ENCODE measurements at places on chromosomes 2 and 18.

GRCh38 chr2:228268301-228268700, 86.8 kb upstream of the SPHKAP start:
- no peak for DNase-seq

- no peak for DNase-seq
Measured at GRCh38 chr18:61531182-61531581, 198.0 kb downstream of the CDH20 start.

DNA sequence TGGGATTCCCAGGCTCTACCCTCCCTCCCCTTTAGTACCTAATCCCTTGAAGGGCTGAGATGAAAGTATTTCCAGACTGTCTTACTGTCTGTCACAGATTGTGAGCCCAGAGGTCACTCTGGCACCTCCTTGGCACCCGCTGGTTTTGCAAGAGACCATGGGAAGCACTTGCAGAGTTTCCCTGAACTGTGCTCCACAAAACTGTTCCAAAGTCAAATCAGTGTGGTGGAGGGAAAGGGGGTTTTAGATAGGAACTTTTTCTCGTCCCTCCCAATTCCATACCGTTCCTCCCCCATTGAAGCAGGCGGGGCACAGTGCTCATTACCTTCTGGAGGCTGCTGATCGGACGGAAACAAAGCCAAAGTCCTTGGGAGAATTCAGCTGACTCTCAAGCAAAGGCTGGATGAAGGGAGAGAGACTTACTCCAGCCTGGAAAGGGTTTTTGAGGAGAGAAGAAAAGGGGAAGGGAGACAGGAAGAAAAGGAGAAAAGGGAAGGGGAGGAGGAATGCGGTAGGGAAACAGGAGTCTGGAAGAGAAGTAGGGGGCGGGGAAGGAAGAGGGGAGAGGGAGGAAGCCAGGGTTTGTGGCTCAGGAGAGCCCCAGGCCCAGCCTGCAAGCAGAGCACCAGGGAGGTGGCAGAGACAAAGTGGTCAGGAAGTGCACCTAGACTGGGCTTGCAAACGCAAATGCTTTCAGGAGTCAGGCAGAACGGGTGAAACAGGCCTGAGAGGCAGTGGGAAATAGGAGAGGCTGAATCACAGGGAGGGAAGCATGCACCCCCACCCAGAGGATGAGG, 88.4 kb upstream of the SP3 start:
- no peak for DNase-seq

GRCh38 chr2:206520450-206520849, 77.1 kb downstream of the ADAM23 start:
- DNase-seq = no peak

DNA sequence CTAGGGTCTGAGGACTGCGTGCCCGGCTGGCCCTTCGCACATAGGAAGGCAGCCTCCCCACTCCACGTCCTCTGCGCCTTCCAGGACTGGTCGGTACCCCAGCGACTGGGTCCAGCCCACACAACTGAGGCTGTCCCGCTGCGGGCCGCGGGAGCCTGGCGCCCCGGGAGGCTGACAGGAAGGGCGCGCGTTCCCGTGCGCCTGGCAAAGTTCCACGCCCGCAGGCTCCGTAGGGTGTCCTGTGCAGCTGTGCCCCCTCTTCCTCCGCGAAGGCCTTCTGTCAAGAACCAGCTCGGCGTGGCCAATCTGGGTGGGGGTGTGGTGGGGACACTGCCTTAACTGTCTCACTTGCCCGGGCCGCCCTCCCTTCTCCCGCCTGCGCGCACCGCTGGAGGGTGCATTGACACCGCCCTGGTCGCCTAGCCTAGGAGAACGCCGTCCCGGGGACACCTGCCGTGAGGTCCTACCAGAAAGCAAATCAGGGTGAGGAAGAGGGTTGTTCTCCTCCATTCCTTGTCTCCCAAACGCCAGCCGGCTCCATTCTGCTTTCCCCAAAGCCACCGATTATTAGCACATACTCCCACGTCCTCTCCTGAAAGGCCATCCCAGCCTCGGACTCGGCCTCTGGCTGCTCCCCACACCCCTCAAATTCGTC, 618 bp upstream of the LYPD1 start:
- no peak for DNase-seq

- DNase-seq = no peak
Measured at GRCh38 chr18:42360716-42361115, 405.7 kb downstream of the PIK3C3 start.

- DNase-seq = no peak
Measured at GRCh38 chr2:47088371-47089082, 66.6 kb downstream of the STPG4 start.

DNA sequence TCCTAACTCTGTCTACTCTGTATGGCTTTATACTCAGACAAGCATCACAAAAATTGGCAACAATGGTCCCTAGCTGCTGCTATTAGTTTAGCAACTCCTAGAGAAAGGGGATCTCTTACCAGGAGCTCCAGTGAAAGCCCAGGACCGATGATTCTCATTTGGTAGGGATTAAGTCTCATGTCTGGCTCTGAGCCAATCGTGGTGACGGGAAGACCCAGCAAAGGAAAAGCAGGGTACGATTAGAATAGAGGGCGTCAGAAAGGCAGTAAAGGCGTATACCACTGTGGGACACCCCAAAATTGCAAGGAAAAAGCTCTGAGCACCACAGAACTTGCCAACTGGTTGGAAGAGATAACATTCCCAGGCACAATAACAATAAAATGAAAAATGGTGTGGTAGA, 129.5 kb downstream of the MTCL1 start:
- DNase-seq = no peak

DNA sequence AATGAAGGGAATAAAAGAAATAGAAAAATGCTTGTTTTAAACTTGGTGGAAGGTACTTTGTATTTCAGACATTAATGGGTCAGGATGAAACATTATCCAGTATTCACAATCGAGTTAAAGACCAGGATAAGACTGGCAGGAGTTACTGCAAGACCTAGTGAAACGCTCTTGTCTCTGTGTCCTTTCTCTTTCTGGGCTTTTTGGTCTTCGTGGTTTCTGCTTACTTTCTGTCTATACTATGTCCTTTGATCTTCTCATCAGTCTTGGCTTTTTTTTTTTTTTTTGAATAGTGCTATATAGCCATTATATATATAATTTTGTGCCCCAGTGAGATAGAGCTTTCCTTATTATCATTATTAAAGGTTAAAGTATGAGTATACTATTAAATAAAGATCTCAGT, 42.1 kb upstream of the GAREM2 start:
- DNase-seq = no peak

DNA sequence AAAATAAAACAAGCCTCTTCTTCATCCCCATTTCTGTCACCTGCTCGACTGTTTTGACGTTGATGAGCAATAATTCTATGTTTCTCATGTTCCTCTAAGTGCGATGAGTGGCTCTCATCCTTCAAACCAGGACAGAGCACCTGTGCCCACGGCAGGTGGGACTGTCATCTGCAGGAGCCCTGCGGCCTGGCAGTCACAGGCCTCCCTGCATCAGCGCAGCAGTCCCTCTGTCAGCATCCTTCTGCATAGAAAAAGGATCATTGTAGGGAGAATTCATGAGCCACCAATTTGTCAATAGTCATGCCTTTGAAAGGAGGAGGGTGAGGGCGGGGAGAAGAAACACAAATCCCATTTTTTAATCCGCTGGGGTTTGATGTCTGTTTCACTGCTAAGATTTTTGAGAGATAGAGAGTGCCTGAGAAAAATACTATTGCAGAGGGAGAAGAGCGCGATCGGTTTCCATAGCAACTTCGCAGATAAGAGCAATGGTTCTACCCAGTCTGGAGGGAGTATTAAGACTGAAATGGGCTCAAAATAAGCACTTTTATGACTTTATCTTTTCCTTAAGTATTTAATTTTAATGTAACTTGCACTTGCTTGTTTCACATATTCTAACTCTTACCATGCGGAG, 234.3 kb upstream of the NCKAP5 start:
- no peak for DNase-seq

DNA sequence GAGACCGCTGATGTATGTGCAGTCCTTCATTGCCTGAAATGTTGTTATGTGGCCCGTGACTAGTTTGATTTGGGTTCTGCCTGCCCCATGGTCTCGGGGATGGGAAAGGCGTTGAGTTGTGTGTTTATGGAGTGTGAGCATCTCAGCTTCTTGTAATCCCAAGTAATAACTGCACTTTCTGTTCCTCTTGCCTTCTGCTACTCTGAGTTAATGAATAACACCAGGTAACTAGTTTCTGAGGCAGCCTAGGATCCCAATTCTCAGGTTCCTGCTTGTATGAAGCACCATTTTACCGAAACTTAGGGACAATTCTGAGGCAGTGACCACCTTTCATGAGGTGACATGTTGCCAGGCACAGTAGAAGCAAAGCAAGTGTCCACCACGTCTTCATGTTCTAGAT, 170.0 kb downstream of the ALK start:
- DNase-seq = no peak

GRCh38 chr18:13716916-13717315, 9.4 kb downstream of the FAM210A start:
- no peak for DNase-seq

DNA sequence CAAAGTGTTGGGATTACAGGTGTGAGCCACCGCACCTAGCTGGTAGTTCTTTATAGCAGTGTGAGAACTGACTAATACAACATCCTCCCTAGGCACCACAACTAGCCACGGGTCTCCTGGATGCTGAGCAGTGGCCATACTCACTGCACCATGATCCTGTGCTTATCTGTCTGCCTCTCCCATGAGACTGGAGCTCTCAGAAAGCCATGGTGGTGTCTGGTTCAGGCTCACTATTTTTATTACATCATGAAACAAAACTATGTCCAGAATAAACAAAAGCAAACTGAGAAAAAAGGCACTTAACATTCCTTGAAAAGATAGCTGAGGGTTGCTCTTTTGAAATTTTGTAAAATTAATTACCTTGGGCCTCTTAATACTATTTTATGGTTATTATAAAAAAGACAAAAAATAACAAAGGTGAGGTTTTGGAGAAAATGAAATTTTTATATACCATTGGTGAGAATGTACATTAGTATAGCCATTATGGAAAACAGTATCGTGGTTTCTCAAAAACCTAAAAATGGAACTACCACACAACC, 90.7 kb upstream of the TFCP2L1 start:
- DNase-seq = no peak

DNA sequence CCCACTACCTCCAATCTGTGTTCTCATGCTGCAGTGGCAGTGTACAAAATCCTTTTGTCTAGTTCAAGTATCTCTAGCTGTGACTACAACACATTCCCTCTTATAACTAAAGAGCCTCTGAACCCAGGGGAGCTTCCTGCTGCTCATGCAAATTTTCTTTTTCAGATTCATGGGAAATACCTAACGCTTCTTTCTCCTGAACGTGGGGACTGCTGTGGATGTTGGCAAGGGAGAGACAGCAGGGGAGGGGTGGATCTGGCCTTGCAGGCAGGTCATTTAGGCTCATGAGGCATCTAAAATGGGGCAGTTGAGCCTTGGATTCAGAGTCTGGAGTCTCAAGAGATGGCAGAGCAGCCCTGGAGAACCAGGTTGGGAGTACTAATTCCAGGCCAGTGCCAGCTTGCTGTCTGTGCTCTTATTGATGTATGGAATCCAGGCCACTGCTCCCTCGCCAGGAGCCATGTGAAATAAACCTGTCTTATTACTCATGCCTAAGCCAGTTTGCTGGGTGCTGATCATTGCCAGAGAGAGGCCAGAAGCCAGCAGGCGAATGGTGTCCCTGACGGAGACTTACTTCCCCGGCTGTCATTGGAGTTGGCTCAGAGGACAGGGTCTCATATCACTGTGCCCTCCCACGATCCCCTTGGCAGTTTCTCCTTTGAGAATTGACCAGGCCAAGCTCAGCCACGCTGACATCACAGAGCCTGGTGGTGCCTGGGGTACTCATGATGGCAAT, 29.2 kb upstream of the TNP1 start:
- DNase-seq = no peak

- peak; percentile 19 for DNase-seq
Measured at GRCh38 chr18:3794537-3795348, 344.8 kb downstream of the TGIF1 start.

DNA sequence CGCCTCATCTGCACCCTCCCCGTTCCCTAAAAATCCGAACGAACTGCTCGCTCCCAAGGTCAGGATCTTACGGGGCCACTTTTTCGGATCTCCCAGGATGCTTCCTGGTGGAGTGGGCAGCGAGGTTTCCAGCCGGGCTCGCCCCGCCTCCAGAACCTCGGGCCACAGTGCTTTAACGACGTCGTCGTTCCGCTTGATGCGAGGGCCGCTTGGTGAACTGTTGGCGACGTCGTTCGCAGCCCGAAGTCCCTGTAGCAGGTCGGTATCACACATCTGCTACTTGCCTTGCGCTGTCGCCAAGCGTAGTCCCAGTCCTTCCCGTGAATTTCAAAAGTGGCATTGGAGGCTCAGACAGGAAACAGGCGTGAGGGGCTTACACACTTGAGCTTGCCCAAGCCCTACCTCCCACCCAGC, 15.3 kb downstream of the EVX2 start:
- no peak for DNase-seq

- DNase-seq = no peak
Measured at GRCh38 chr2:179694963-179695362, 166.4 kb downstream of the ZNF385B start.

All from RPMI8226 (cell line).